Thymus (tissue), 14 donors: ENCODE measurements at places on chromosomes 2 and 18. TPM values are rescaled to one million over a fixed set of nuclear protein-coding genes. Genes with fewer than 3 reads are reported as not detected.

Gene VWC2L
- polyA plus RNA-seq, result 0.02 TPM

Gene TMEM87B
- polyA plus RNA-seq, result 18.6 TPM

Gene COL4A3
- 2.5 TPM for polyA plus RNA-seq

Gene RNF25
- polyA plus RNA-seq, result 33.7 TPM

Gene SULT1C4
- 8.1 TPM for polyA plus RNA-seq
